CD4-positive, alpha-beta T cell treated with Interleukin-1 beta for 1 hour (primary cell): ENCODE measurements at places on chromosomes 3 and 15.
A peak's percentile ranks its signal among the peaks of the same experiment; 100 is the strongest.

GRCh38 chr3:31002730-31003129 lies 108.3 kb upstream of the GADL1 start:
- DNase-seq = no peak

DNA sequence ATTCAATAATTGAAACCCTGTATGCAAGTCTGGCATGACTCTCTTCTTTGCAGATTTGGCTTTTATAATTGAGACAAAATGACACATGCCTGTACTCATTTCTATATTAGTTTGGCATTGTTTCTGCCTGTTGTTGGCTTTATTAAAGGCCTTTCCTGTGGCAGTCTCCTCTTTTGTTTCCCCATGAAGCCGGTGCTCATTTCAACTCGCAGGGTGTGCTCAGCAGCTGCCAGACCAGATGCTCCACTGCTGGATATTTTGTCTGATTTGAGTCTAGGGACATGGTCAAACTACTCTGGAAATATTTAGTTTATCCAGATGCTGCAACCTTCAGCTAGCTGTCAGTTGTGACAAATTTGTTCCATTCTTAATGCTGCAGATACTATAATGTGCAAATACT lies 445.3 kb downstream of the NAALADL2 start:
- no peak for DNase-seq

DNA sequence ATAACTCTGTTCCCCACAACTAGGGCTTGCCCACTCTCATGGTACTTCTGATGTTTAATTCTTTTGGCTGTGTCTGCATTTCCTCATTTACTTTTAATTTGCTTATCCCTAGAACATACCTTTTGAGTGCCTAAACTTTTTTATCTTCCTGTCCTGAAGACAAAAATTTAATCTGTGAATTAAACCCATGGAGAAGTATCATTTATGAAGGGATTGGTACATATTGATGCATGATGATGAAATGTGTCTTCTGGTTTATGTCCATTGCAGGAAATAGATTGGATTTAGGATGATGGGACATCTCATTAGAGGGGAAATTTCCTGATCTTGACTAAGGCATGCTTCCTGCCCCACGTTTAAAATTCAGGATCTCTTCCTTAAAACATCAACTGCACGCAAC lies 109.5 kb downstream of the PGPEP1L start:
- DNase-seq = no peak

GRCh38 chr15:73165844-73166243 lies 113.6 kb downstream of the NEO1 start:
- DNase-seq = no peak

- DNase-seq = no peak
Observed at GRCh38 chr3:41794748-41795589, 166.9 kb downstream of the ULK4 start.

DNA sequence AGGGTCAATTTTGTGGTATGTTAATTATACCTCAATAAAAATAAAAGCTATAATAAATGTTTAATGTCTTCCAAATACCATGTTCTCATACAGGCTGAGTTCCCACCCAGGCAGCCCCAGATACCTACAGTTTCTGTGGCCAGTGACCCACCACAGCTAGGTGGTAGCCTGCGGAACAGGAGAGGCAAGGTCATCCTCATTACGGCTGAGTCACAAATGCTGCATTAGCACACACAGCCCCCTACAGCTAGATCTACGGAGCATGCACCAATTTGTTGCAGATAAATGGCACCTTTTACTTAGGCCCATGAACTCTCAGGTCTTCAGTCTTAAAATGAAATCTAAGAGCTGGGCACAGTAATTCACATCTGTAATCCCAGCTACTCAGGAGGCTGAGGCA lies 5.1 kb downstream of the SPATA12 start:
- DNase-seq = no peak

GRCh38 chr15:37038716-37039106 lies 61.6 kb downstream of the MEIS2 start:
- no peak for DNase-seq

- no peak for DNase-seq
Observed at GRCh38 chr3:10733297-10733696, 82.7 kb upstream of the SLC6A11 start.

- DNase-seq = no peak
Observed at GRCh38 chr3:186414735-186415419, 52.8 kb upstream of the DGKG start.

DNA sequence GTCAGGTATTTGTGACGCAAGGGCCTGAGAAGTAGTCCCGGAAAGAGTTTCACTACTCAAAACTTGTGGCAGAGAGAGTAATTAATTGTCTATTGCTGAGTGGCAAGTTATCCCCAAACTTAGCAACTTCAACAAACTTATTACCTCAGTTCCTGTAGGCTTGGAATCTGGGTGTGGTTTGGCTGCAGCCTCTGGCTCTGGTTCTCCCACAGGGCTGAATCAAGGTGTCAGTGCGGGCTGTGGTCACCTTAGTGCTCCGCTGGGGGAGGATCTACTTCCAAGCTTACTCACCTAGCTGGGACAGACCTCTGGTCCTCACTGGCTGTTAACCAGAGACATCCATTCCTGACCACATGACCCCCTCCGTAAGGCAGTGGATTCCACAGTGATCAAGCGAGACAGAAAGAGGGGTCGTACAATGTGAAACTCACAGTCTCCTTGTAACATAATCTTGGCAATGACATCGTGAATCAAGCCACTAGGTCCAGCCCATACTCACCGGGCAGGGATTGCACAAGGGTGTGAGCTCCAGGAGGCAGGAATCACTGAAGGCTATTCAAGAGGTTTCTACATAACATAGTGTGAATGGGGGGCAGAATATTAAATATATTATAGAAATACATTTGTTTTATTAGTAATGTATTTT lies 138.3 kb downstream of the RYR3 start:
- no peak for DNase-seq

DNA sequence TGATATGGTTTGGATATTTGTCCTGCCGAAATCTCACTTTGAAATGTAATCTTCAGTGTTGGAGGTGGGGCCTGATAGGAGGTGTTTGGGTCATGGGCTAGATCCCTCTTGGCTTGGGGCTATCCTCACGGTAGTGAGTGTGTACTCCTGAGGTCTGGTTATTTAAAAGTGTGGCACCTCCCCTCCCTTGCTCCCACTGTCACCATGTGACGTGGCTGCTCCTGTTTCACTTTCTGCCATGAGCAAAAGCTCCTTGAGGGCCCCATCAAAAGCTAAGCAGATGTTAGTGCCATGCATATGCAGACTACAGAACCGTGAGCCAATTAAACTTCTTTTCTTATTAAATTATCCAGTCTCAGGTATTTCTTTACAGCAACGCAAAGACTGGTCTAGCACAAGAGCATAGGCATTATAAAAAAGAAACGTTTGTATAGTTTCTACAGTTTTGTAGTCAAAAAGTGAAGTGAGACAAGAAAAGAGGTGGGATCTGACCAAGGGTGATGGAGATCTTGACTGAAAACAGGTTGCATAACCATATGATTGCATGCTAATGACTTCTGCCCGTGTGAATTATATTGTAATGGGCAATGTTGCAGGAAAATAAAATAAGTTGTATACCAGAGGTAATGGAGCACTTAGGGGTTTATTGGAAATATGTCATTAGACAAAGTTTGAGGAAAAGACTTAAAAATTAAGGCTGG lies 28.5 kb upstream of the CLASP2 start:
- no peak for DNase-seq

DNA sequence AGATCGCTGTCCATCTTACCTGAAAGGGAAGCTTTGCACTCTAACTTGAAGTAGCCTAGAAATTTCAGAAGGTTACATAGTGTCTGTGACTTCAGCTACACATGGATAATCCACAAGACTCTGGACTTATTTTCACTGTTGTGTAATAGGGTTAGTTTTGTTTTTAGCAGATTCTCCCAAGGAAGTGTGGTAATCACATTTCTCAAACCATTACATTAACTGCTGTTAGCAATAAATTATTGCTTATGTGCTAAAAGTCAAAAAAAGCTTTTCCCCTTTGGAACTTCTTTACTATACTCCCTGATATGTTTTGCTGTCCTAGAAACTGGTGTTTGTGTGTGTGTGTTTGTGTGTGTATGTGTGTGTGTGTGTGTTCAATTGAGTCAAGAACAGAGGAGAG lies 351.8 kb upstream of the TPRG1 start:
- no peak for DNase-seq

- no peak for DNase-seq
Observed at GRCh38 chr3:46549408-46549904, 16.6 kb downstream of the LRRC2 start.

- DNase-seq = no peak
Observed at GRCh38 chr3:183159333-183159732, 3.2 kb downstream of the LAMP3 start.

GRCh38 chr15:59976480-59977271 lies 27.4 kb upstream of the FOXB1 start:
- DNase-seq = peak; percentile 68

GRCh38 chr3:131840156-131840797 lies 194.5 kb downstream of the CPNE4 start:
- no peak for DNase-seq

DNA sequence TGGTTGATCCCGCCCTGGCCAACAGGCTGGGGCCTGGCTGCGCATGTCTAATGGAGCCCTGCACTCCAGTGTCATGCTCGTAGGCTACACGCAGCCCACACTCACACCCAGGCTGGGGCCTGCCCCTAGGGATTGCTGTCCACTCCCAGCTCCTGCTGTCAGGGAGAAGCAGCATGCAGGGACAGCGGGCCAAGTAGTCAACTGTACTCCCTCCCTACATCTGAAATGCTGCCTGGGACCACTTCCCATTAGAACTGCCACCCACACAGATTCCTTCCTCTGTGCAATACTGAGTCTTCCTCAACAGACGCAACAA lies 16.1 kb downstream of the ALS2CL start:
- no peak for DNase-seq

DNA sequence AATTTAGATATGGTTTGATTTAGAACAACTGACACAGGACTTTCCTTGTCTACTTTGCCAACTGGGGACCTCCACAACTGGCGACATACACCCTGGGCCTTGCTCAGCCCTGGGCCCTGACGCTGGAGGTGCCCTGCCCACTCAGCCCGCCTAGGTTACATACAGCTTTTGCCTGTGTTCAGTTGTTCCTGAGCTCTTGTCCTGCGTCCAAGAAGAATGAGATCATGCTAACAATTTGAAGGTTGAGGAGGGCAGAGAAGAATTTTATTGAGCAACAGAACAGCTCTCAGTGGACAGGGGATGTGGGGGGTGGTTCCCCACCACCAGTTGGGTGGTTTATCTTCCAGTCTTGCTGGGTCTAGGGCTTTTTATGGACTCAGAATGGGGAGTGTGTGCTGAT lies 67.9 kb downstream of the IQCH start:
- DNase-seq = no peak

DNA sequence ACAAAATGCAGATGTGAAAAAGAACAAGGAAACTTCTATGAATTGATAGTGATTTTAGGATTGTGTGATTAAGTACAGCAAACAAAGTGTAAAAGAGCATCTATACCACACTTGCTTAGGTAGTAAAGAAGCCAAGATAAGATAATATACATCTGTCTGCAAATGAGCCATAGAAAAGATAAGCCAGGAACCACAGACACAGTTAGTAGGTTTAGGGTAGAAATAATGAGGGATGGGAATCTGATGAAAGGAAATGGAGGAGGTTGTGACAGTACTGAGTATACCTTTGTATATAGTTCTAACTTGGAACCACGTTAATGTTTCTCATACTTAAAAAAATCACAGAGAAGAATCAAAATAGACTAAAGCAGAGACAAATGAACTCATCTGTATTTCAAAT lies 54.0 kb downstream of the TCF12 start:
- DNase-seq = no peak

- DNase-seq = no peak
Observed at GRCh38 chr3:36193448-36193847, 186.9 kb upstream of the STAC start.

DNA sequence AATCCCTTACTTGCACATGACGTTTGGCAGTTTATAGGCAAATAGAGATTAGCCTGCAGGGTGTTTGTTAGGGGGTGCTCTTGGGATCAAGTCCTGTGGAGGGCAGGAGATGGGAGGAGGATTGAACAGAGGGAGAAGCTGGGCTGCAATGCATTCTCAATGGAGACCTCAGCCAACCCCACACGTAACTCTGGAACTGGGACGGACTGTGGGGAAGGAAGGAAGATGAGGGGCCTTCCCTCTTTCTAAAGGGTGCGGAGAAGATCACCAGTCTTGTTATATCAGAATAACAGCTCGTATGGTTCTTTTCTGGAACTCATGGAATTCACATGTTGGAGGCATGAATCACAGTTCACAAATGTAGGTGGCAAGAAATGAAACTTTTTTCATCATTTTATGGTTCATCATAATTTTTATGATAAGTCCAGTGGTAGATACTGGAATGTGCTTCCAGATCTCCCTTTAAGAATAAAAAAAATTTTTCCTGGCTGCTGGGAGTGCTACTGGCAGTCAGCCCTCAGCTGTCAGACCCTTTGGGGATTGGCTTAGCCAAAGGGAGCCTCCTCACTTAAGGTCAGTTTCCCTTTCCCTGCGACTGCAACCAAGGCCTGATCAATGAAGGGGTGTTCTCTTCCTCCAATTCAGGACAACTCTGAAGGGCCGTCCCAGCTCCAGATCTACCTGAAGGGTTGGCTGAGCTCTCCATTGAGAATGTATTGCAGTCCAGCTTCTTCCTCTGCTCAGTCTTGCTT lies 20.5 kb upstream of the LYZL4 start:
- DNase-seq = no peak

- no peak for DNase-seq
Observed at GRCh38 chr15:82856397-82857170, 47.2 kb downstream of the WHAMM start.

GRCh38 chr3:151900460-151900859 lies 27.0 kb downstream of the SUCNR1 start:
- DNase-seq = no peak

DNA sequence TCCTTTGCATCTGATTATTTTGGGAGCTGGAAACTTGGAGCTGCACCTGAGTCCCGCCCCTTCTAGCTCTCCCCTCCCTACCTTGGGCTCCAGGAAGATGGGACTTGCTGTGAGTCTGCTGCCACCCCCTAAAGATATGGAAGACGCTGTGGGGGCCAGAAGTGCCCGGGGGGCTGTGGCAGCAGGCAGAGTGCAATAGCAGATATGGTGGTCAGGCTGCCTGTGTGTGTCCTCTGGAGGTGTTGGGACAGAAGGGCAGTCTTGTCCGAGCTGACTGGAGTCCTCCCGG lies 485 bp downstream of the PAK6 start:
- DNase-seq = no peak

- DNase-seq = no peak
Observed at GRCh38 chr3:169104972-169105371, 558.5 kb downstream of the MECOM start.

DNA sequence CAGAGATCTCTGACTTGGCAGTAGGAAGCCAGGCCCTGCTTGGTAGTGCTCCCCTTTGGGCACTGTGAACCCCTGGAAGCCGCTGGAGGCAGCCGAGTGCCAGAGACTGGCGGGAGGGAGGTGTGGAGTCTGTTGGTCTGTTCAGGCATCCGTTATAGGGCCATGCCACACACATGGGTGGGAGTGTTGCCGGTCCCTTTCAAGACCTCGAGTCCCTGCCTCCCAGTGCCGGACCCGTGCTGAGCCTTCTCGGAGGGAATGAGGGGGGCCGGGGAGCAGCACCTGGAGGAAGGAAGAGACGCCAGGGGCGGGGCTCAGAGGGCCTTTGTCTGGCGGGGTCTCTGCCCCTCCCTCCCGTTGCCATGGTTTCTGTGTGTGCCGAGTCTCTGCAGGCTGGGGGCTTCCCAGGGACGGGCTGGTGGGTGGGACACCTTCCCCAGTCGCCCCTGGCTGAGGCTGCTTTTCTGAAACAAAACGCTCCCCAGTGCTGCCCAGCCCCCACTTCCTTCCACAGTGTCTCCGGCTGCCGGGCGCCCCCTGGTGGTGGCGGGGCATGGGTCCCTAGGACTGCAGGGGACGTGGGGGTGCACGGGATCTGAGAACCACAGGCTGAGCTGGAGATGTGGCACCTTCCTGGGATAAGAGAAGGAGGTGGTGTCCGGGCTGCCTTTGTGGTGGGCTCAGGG lies 10.0 kb downstream of the GNAI2 start:
- peak; percentile 90 for DNase-seq
